ENCODE measurements at places on chromosomes 1 and 21.

GRCh38 chr1:112461200-112461871 is 47.4 kb upstream of the WNT2B start:
- DNase-seq, result no peak

GRCh38 chr1:75641325-75641724 is 30.4 kb upstream of the SLC44A5 start:
- DNase-seq, result no peak

- no peak for DNase-seq
Observed at GRCh38 chr1:201845331-201846083, 16.6 kb downstream of the IPO9 start.

DNA sequence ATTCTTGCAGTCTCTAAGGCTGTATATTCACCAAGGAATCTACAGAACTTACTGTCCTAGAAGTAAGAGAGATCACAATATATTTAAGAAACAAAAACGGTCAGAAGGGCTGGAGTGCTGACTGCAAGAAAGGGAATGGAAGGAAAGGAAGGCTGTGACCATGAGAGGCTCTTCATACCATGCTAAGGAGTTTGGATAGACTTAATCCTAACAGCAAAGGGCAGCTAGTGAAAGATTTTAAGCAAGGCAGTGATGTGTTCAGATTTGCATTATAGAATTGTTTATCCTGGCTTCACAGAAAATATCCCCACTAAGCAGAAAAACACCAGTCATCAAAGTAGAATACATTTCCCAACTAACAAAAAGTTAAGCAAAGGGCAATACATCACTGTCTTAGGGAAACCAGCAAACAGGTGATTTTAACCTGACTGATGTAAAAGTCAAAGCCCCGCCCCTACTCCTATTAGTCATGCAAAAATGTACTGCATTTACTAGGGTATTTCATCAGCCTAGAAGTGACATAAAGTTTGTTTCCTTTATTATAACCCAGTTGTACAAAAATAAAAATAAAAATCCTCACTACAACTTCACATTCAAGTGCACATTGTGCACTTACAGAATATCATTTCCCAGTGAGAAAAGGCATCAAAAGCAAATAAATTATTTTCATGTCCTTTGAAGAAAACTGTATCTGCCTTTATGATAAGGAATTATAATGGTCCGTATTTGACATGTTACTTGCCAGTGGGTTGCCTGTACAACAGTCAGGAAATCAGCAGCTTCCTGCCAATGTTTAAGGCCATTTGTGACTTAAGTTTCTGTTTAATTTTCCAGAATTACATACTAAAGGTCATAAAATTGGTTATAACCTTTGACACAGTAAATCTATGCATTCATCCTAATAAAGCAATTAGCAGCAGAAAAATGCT is 17.2 kb downstream of the JAK1 start:
- no peak for DNase-seq

DNA sequence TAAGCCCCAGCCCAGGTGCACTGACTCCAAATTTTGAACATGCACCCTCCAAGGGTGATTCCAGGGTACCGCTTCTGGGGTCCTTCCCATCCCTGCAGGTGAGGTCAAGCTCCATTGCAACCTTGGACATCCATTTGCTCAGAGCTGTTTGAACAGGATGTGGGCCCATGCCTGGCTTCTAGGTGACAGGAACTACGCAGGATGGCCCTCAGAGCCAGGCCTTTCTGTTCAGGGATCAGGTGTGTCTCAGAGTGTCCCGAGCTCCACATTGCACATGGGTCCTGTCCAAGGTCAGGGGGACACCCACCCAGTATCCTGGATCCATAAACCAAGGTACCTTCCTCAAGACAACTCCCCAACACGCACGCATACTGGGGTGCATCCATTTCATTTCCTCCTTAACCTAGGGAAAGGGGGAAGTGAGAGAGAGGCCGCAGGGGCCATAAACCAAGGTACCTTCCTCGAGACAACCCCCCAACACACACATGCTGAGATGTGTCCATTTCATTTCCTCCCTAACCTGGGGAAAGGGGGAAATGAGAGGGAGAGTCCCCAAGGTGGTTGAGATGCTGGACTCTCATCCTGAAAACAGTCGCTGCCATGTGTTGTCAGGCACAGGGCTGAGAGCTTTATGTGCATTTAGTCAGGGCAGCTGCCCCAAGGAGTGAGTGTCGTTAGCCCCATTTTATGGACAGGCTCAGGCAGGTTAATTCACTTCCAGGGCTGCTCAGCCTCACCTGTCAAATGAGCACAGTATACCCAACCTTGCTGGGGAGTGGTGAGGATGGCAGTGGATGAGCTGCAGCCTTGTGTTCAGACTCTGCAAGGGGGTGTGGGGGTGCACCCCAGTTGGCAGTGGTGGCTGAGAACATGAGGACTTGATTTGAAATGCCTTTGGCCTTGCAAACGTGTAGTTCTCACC is 2.1 kb downstream of the SLC66A1 start:
- no peak for DNase-seq

GRCh38 chr1:40318970-40319621 is 2.0 kb upstream of the COL9A2 start:
- no peak for DNase-seq

DNA sequence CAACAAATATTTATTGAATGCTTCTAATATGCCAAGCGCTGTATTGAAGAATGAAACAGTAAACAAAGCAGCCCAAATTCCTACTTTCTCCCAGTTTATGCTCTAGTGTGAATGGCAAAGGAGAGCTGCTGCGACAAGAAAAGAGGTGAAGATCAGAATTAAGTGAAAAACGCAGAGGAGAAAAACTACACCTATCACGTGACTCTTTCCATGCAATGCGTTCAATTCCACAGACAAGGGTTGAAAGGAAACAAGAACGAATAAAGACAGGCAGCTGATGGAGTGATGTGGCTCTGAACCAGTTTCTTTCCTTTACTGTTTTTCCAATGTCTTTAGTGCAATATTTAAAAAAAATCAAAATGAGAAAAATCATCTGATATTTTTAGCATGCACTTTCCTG is 23.6 kb downstream of the MT1HL1 start:
- DNase-seq, result no peak

DNA sequence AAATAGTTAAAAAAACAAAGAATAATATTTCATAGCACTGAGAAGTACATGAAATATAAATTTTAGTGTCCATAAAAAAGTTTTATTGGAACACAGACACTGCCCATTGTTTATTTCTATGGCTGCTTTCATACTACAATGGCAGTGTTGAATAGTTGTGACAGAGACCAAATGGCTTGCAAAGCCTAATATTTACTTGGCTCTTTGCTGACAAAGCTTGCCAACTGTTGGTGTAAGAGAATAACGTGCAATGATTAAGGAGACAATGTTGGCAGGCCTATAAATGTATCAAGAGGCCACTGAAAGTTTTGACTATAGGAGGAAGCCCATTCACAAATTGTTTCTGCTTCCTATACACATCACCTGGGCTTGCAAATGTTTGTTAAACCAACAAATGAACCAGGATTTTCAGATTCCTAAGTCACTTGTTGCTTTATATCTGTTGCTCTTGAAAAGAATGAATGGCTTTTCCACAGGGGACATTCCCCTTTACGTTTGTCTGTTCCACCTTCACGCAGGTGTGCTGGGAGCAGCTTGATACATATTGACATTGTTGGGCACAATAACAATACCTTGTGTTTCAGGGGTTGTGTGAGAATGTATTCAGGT is 5.5 kb upstream of the ST6GALNAC3 start:
- no peak for DNase-seq

- DNase-seq, result no peak
Observed at GRCh38 chr1:201098992-201099677, 13.1 kb downstream of the CACNA1S start.
